Esophagus mucosa (tissue), 1 donor: ENCODE measurements at places on chromosomes 12 and 14. TPM values are rescaled to one million over a fixed set of nuclear protein-coding genes. Genes with fewer than 3 reads are reported as not detected.
A peak's percentile ranks its signal among the peaks of the same experiment; 100 is the strongest.

- ATAC-seq, result no peak
These were observed 3.8 kb downstream of the MTHFD1 start for GRCh38 chr14:64391986-64392385.

DNA sequence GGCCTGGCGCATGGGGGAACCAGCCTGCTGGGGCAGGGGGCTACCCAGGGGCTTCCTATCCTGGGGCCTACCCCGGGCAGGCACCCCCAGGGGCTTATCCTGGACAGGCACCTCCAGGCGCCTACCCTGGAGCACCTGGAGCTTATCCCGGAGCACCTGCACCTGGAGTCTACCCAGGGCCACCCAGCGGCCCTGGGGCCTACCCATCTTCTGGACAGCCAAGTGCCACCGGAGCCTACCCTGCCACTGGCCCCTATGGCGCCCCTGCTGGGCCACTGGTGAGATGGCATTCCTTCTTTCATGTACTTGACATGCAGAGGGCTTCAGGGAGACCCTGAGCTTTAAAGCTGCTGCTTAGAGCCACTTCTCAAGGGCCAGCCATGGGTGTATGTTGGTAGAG, 9.0 kb downstream of the LGALS3 start:
- peak; percentile 26 for ATAC-seq

- ATAC-seq, result no peak
These were observed 47.7 kb downstream of the CYP46A1 start for GRCh38 chr14:99731547-99732435.

- no peak for ATAC-seq
These were observed 2.0 kb downstream of the SYNE3 start for GRCh38 chr14:95514131-95515079.

Gene CLEC2D
- 3.7 TPM for total RNA-seq

GRCh38 chr14:57491640-57492039, 2.0 kb downstream of the CCDC198 start:
- no peak for ATAC-seq

GRCh38 chr14:38500125-38500524, 244.2 kb upstream of the CLEC14A start:
- no peak for ATAC-seq

Gene DENND5B
- total RNA-seq, result 0.60 TPM

DNA sequence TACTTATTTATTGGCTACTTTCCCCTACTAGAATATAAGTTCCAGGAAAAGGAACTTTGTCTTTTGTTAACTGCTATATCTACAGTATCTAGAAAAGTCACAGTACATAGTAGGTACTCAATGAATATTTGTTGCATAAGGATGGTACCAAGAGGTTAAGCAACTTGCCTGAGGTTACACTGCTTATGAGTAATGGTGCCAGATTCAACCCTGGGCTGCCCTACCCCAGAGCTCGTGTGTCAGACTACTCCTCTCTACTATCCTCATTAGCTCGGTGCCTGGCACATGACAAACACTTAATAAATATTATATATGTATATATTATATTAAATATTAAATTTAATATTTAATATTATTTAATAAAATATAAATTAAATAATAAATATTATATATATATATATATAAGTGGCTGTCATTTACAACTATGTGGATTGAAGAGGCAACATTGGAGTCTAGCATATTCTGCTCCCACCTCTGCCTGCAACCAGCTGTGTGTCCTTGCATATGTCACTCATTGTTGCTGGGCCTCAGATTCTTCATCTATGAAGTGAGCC, 25.4 kb downstream of the UTP20 start:
- peak; percentile 52 for ATAC-seq

Gene GLIPR1L1
- not detected for total RNA-seq

- peak; percentile 31 for ATAC-seq
These were observed 172.2 kb downstream of the NAV3 start for GRCh38 chr12:78002878-78003277.

Gene GDF3
- total RNA-seq, result not detected

DNA sequence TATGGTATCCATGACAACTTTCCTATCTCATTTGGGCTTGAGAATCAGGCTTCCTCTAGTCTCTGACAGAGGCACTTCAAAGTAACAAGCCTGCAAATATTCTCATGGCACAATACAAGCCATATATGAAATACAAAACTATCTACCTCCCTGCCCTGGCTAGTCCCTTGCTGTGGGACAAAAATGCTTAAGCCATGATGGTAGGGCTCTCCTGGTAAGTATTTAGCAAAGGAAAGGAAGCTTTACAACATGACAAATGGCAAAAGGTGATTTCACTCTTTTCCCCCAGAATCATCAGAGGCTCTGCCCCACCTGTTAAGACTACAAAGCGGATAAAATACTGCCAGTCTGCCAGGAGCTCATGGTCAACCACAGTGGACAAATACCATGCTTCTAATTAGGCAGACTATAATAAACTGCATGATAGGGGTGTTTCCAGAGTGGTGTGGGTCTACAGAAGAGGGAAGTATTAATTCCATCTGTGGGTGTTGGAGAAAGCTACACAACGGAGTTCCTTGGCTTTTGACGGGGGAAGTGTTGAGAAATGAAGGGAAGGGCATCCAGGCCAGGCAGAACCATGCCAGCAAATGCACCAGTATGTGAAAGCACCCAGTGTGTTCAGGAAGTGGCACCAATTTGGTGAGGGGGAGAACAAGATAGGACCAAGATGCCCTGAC, 92.9 kb downstream of the SPTSSA start:
- ATAC-seq, result no peak
